ENCODE measurements at places on chromosomes 4 and X.

- peak; percentile 93 for DNase-seq
Measured at GRCh38 chr4:125313497-125313896, 1.3 kb upstream of the FAT4 start.

- no peak for DNase-seq
Measured at GRCh38 chr4:40170588-40170987, 26.2 kb upstream of the RHOH start.

- no peak for DNase-seq
Measured at GRCh38 chrX:150058728-150059127, 120.4 kb upstream of the EOLA2 start.

- DNase-seq, result no peak
Measured at GRCh38 chr4:90001023-90001422, 106.4 kb downstream of the MMRN1 start.

DNA sequence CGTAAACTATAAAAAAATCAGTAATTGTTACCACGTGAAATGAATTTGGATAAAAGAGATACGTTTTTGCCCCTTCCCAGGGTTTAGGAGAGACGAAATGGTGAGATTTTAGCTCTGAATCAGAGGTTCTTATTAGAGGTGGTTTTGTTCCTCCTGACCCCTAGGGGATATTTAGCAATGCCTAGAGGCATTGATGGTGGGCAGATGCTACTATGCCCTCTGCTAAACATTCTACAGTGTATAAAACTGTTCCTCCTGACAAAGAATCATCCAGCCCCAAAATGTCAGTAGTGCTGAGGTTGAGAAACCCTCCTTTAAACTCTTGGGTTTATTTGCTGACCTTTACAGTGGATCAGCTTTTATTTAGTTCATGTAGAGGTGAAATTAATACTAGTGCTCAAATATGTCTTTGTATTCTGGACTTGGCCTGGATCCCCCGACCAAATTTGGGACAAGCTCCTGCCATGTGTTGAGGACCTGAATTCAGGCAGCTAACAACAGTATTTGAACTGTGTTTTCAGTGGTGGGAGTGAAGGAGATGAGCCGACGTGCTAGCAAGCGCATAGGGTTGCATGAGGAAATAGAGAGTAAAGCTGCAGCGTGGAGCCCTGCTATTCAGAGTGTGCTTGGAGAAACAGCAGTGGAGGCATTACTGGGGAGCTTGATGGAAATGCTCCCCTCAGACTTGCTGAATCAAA, 126.1 kb downstream of the PTTG2 start:
- no peak for DNase-seq

GRCh38 chr4:10354746-10355145, 102.5 kb downstream of the ZNF518B start:
- DNase-seq, result no peak

- no peak for DNase-seq
Measured at GRCh38 chrX:36961590-36961989, 46.6 kb upstream of the FAM47C start.

DNA sequence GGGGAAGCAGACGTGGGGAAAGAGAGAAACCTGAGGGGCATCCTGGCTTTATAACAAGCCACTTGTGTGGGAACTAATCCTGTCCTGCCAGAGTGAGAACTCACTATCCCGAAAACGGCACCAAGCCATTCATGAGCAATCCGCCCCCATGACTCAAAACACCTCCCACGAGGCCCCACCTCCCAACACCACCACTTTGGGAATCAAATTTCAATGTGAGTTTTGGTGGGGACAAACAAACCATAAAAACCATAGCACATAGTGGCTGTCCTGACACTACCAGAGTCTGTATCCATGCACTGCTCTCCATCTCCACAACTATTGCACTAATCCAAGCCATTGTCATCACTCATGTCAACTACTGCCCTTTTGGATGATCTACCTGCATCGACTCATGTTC, 28.5 kb upstream of the SEPTIN6 start:
- no peak for DNase-seq

GRCh38 chr4:172009446-172010230, 196.4 kb downstream of the GALNTL6 start:
- DNase-seq, result no peak

All from kidney glomerular epithelial cell (primary cell).